Activated CD4-positive, alpha-beta T cell treated with anti-CD3 and anti-CD28 coated beads, Interleukin-2, amount 50 U/mL, for 48 hours (primary cell): ENCODE measurements at places on chromosomes 5 and 9.

- DNase-seq: no peak
Measured at GRCh38 chr9:20048437-20048836, 259.6 kb upstream of the SLC24A2 start.

DNA sequence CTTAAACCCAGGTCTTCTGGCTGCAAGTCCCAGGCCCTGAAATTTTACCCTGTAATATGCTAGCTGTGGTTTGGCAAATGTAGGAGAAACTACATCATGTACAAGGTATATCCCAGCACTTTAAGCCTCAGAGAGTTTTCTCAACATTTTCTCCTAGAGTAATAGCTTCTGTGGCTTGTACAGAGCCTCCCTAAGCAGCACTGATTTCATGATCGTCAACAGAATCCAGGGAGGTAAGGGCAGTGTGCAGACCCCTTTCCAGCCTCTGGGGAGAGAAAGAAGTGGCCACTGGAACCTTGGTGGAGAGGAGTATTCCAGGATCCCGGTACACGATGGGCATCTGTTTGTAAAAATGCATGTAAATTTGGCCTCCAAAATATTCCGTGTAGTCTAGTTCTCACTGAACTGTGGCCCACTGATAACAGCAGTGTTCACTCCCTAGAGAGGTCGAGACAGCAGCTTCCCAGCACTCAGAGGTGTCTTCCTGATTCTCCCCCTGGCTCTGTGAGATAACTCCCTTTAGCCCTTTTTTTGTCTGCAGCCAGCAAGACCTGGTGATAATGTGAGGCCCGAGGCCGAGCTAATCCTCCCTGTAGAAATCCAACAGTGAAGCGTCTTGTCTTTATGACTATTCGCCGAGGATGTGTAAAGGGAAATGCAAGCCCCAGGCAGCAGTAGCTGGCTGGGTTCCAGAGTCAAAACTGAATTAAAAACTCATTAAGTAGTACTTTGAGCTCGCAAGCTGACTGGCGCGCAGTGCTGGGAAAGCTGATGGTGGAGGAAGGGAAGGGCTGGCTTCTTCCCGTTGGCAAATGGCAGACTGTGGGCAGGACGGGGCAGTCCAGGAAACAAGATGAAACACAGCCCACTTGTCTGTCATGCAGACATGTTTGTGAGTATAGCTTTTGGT, 59.0 kb downstream of the MAP1B start:
- no peak for DNase-seq

GRCh38 chr5:91361055-91361701, 21.9 kb downstream of the ARRDC3 start:
- no peak for DNase-seq

DNA sequence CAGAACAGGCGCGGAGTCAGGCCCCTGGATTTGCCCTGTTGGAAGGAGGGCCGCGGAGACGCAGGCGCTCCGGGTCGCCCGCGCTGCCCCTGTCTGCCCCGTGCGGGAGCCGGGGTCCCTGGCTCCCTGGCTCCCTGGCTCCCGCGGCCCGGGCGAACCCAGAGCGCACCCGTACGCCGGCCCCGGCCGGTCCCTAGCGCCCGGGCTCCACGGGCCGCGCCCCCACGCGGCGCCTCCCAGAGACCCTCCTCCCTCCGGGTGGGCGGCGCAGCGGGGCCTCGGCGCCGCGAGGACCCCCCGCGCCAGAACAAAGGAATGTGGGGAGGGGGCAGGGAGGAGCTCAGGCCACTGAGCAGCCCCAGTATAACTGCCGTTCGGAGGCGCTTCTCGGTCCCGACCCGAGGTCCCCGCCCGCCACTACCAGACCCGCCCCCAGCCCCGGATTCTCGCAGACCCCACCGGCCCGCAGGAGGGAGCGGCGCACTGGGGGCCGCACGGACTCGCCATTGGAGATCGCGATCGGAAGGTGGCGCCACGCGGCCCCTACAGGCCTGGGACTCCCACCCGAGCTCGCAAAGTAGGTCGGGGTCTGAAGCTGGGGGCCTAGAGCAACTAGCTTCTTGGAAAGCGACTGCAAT, 2.4 kb downstream of the NFIL3 start:
- DNase-seq: peak; percentile 21
